EH (cell line): ENCODE measurements at places on chromosomes 7 and 10.
A peak's percentile ranks its signal among the peaks of the same experiment; 100 is the strongest.

GRCh38 chr7:101906291-101907240 lies 89.1 kb downstream of the CUX1 start:
- DNase-seq: no peak

DNA sequence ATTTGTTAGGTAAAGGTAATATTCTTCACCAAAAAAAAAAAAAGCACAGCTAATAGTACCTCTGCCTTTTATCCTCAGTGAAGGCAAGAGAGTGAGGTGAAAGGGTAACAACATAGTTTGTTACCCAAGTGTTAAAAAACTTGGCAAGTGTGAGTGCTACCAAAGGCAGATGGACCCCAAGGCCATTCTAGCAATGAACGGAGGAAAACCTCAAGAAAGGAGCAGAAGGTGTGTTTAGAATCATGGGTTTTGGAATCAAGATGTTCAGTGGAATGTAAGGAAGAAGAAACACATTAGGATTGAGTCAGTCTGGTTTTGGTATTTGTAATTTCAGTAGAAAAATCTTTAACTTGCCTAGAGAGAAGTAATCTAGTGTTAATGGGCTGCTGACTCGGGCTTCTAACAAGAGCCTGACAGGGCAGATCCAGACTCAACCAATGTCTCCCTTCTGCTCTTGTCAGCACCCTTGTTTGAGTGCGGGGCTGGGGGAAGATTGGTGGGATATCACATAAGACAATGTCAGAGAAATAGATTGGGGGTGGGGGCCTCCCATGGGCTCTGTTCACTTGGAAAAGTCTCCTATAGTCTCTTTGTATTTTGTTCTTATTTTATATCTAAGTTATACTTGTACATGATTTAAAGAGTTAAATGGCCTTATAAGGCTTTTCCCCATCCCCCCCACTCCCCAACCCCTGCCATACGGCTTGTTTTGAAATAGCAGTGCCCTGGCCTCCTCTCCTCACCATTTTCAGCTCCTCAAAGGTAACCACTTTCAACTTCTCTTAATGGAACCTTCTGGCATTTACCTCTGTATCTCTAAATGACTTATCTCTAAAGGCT lies 44.4 kb downstream of the SCD start:
- DNase-seq: no peak

- DNase-seq: no peak
These were observed 57.6 kb downstream of the SGMS1 start for GRCh38 chr10:50566150-50566549.

DNA sequence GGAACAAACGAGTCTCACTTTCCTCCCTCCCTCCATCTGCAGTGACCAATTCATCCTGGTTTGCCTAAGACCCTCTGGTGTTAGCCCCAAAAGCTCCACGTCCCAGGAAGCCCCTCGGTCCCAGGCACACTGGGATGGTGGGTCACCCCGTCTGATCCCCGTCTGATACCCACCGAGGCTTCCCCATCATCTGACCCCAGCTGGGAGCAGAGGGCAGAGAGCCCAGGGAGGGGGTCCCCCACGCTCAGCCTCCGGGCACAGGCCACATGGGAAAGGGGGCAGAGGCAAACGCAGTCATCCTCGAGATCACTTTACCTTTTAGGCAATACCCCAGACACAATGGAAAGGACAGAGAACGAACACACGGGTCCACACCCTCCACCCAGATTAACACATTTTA lies 291.6 kb upstream of the PPP2R2D start:
- DNase-seq: no peak

GRCh38 chr7:133053321-133053891 lies 28.5 kb downstream of the CHCHD3 start:
- peak; percentile 97 for DNase-seq

DNA sequence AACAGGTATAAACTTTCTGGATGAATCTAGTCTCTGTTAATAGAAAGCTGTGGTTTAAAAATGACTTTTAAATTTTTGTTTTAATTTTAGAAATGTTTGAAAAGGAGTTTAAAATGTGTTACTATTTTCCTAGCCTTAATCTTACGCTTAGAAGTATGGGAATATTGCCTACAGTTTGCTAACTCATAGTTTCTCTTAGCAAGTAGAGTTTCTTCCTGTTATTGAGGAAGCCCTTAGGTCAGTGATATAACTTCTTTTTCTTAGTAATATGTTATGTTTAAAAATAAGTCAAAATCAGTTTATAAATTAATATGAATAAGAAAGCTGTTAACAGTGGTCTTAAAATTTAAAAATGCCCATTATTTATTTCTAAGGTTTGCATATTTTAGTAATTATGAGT lies 3.1 kb downstream of the STARD3NL start:
- DNase-seq: no peak

DNA sequence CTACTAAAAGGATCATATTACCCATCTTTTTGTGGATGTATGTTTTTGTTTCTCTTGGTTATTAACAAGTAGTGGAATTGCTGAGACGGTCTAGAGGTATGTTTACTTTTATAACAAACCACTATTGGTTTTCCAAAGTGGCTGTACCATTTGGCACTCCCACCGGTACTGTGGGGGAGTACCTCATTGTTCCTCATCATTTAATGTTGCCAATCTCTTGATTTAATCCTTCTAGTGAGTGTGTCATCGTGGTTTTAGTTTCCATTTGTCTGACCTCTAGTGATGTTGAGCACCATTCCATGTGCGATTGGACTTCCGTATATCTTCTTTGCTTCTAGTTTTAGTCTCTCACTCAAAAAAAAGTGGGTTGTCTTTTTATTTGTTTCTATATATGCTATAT lies 50.4 kb downstream of the RBM33 start:
- DNase-seq: peak; percentile 25

GRCh38 chr10:98994030-98994429 lies 241.6 kb downstream of the HPSE2 start:
- DNase-seq: no peak

DNA sequence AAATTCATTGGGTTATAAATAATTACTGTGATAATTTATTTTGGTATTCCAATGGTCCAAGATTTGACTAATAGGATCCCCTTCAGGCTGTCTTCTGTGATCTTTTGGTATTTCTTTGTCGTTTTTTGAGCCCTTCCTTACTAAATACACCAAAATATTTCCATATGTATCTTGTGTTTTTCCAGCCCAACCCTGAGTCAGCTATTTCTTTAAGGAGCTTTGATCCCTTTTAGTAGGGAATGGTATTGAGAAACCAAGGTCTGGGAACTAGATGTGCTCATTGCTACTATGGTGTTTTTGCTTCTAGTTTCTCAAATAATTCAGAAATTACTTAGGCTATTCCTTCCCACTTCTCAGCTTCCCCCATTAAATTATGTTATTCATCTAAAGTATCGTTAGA lies 15.3 kb downstream of the NHLRC2 start:
- DNase-seq: no peak

- DNase-seq: peak; percentile 6
These were observed 662 bp downstream of the NRCAM start for GRCh38 chr7:108455551-108455997.

GRCh38 chr7:157373493-157373892 lies 36.7 kb downstream of the DNAJB6 start:
- no peak for DNase-seq

GRCh38 chr7:13834328-13834761 lies 155.1 kb downstream of the ETV1 start:
- no peak for DNase-seq

GRCh38 chr7:153399554-153399940 lies 640.0 kb downstream of the ACTR3B start:
- no peak for DNase-seq

- peak; percentile 39 for DNase-seq
These were observed 163.8 kb upstream of the KLF6 start for GRCh38 chr10:3948843-3949242.

GRCh38 chr7:2001601-2002442 lies 230.9 kb downstream of the MAD1L1 start:
- no peak for DNase-seq

DNA sequence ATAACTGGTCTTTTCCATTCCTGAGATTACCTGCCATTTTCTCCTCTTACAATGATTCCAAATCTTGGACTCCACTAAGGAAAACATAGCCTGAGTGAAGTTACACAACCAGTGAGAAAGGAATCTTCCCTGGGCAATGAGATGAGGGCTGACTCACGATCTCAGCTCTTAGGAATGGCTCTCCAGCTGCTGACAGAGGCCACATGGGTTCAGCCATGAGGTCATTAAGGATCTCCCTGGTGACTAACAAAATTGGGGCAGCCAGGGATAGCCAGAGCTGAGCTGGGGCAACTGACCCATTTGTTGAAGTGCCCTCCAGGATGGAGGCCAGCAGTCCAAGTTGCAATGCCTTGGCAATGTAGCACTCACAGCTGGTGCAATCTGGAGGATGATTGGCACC lies 78.7 kb upstream of the MKLN1 start:
- peak; percentile 98 for DNase-seq

GRCh38 chr7:12032146-12032545 lies 178.9 kb upstream of the TMEM106B start:
- DNase-seq: peak; percentile 26

GRCh38 chr10:119253433-119254174 lies 46.2 kb downstream of the GRK5 start:
- DNase-seq: peak; percentile 98

DNA sequence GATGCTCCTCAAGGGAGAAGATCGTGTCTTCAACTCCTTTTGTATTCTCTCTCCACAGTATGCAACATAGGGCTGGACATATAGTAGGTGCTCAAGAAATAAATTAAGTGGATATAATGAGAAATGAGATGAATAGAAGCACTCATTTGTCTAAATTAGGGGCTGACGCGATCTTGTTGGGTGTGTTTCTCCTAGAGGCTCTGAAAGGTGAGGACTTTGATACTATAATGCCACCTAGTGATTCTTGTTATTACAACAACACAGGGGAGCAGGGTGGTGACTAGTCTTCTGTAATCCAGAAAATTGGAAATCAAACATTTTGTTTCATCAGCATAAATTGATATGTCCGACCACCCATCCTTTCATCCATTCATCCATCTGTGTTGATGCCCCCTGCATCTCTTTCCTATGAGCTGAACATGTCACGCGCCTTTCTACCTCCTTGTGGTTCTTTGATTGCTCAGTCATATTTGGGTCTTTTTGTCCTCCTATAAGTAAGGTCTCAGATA lies 3.5 kb upstream of the CFAP58 start:
- DNase-seq: peak; percentile 74

DNA sequence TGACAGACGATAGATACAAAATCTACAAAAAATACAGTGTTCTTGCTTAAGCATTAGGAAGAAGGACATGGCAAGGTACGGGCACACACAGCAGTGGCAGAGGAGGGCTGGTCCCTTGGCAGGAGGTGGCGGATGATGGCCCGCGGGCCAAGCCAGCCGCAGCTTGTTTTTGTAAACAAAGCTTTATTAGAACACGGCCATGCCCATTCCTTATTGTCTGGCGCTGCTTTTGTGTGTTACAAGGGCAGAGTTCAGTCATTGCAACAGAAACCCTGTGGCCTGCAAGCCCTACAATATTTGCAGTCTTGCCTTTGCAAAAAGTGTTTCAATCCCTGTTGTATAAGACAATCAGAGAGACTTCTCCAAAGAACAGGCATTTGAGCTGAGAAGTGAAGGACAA lies 30.7 kb downstream of the FGFR2 start:
- no peak for DNase-seq

DNA sequence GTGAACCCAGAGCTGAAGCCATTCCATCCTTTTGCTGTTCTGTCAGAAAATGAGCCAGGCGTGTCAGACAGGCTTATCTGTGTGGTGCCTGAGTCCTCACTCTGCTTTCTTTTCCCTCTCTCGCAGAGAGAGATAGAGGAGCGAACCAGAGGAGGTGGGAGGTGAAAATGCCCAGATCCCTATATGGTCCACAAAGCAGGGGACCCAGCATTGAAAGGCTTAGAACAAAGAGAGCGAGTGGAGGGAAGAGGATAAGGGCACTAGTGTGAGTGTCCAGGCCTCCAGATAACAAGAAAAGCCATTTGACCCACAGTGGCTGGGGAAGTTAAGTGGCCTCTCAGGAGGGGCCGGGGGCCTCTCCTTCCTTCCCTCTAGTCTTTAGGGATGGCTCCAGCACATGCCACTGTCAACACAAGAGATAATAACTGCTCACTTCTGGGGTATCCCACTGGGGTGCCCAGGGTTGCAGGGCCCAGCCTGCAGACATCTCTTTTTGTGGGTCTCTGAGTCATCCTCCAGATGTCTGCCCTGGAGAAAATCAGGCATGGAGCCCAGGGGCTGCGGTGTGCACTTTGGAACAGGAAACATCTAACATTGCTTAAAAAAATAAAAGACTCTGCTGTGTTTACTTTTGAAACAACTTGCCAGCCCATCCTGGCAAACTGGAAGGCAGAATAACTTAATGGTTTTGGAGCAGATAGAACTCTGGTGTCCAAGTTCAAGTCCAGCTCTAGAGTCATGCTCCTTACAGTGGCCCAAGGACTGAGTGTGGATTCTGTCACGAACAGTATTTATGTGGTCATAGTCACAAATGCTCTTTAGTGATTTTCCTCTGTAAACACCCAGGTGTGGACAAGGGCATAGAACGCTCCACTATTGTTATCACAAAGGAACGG lies 189.5 kb downstream of the CXCL12 start:
- DNase-seq: peak; percentile 96

DNA sequence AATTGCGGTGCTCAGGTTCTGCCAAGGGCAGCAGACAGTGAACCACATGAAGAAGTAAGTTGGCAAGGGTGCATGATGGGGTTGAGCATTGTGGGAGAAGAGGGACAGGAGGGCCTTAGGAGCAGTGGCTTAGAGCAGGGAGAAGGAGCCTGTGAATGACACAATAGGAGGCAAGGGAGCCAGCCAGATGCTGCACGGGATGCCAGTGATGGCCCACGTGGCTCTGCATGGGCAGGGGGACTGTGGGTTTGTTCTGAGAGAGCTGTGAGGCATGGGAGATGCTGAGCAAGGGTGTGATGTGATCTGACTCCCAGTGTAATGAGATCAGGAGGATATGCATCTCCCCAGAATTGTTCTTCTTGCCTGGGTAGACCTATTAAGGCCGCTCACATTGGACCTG lies 60.9 kb downstream of the C10orf90 start:
- no peak for DNase-seq

- DNase-seq: peak; percentile 67
These were observed 265.9 kb upstream of the YAE1 start for GRCh38 chr7:39300276-39300675.

- DNase-seq: peak; percentile 52
These were observed 72.5 kb upstream of the GSDME start for GRCh38 chr7:24829787-24830186.

DNA sequence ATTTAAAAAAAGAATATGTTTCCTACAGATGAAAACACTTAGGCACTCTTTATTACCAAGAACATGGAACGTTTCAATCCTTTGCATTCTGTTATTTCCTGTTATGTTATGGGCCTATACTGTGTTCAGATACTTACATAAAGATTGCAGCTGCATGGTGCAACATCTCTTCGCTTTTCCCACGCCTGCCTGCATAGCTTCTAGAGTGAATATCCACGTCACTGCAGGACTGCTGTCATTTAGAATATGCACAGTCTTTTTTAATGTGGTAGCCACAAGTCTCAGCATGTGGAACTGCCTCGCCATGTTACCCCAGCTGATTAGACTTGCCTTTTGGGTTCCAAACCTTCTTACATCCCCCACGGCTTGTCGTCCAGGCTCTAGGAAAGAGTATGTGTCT lies 69.6 kb upstream of the GATA3 start:
- DNase-seq: no peak
